Ovary (tissue), 10 donors: ENCODE measurements at places on chromosomes 6 and 20.

GRCh38 chr6:161918109-161918531 lies 644.3 kb upstream of the AGPAT4 start:
- no peak for DNase-seq

DNA sequence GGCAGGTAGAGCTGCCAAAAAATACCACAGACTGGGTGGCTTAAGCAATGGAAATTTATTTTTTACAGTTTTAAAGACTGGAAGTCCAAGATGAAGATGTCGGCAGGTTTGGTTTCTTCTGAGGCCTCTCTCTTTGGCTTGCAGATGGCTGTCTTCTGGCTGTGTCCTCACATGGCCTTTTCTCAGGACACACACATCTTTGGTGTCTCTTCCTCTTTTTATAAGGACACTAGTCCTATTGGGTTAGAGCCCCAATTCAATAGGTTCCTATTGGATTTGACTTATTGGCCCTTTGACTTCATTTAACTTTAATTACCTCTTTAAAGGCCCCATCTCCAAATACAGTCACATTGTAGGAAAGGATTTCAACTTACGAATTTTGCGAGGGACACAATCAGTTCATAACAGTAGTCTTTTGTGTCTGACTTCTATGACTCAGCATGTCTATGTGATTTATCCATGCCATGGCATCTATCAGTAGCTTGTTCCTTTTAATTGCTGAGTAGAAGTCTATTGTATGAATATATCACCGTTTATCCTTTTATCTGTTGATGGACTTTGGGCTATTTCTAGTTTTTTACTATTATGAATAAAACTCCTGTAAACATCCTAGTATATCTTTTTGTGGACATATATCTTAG lies 11.0 kb upstream of the TCP11 start:
- DNase-seq, result no peak

DNA sequence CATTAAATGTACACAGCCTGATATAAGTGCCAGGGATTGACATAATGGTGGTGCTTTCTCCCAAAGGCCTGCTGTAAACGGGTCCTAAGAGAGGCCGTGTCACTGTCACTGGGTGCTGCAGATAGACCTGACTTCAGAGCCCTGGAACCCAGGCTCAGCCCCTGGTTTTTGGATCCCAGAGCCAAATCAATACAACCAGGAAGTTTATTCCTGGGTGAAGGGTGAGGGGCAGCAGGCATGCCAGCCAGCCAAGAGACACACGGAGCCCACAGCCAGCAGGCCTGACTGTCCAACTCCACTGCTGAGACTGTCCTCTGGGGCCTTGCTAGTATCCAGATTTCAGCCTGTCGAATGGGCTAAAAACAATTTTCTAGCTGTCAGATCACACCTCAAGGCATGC lies 12.8 kb upstream of the ARMC12 start:
- no peak for DNase-seq

GRCh38 chr6:166313255-166314070 lies 5.3 kb upstream of the PRR18 start:
- no peak for DNase-seq

GRCh38 chr6:32175322-32175710 lies 568 bp downstream of the AGPAT1 start:
- no peak for DNase-seq

DNA sequence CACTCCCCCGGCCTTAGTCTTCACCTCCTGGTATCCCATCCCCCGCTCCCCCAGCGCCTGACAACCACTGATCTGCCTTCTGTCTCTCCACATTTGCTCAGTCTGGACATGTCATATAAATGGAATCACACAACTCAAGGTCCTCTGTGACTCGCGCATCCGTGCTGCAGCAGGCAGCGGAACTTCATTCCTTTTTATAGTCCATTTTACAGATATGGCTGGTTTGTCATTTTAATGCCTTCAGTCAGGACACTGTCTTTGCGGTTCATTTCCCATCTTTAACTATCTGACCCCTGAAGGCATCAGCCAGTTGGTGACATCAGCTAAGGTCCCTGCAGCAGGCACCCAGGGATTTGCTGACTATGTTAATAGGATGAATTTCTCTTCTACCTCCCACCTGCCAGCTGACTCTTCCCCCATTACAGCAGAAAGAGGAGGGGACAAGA lies 125.7 kb downstream of the ZMYND8 start:
- DNase-seq, result no peak

- DNase-seq, result no peak
Observed at GRCh38 chr6:24504287-24504648, 9.5 kb downstream of the ALDH5A1 start.

GRCh38 chr6:109769213-109769612 lies 78.1 kb downstream of the FIG4 start:
- DNase-seq, result no peak

GRCh38 chr6:148611213-148611612 lies 135.6 kb upstream of the UST start:
- DNase-seq, result peak; percentile 74

- DNase-seq, result no peak
Observed at GRCh38 chr20:60437418-60437817, 479.2 kb downstream of the CDH26 start.

- no peak for DNase-seq
Observed at GRCh38 chr6:18047406-18047805, 60.0 kb upstream of the KIF13A start.

DNA sequence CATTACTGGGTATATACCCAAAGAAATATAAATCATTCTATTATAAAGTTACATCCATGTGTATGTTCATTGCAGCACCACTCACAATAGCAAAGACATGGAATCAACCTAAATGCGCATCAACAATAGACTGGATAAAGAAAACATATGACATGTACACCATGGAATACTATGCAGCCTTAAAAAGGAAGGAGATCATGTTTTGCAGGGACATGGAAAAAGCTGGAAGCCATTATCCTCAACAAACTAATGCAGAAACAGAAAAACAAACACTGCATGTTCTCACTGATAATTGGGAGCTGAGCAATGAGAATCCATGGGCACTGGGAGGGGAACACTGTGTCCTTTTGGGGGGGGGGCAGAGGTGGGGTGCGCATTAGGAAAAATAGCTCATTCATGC lies 50.9 kb upstream of the HLA-G start:
- DNase-seq, result no peak

- peak; percentile 80 for DNase-seq
Observed at GRCh38 chr6:15399641-15400470, 154.0 kb downstream of the JARID2 start.

DNA sequence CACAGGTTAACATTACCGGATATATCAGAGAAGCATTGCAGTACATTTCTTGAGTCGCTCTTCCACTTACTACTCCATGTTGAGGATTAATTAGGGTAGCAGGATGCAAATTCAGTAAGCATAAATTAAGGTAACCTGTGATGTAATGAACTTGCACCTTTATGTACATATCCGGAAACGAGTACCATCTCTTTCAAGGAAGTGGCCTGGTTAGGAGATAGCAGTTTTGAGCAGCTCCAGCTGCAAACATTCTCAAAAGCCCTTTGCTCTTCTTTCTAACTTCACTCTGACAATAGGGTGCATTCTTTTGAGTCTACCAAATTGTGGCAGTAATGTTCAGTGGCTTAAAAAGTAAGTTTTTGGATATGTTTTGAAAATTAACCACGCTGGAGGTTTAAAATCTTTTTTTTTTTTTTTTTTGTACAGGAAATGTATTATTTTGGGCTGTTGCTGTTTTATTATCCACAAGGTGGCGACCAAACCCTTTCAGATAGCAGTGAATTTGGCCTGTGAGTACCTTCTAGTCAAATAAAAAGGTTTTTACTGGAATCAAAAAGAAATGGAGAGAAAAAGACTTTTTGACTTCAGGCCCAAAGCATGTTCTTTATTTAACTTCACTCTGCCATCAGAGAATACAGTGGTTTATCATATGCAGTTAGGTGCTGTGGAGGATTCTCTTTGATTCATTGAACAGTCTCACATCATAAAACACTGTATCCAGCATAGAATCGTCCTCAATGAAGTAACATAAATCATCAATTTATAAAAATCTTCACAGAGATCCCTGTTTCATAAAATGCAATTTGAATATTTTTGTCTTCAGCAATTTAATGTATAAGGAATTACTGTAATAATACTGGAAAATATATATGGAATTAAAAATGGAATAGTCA lies 8.9 kb downstream of the FAM217B start:
- no peak for DNase-seq

- DNase-seq, result no peak
Observed at GRCh38 chr6:130670142-130670541, 157.1 kb upstream of the SMLR1 start.

DNA sequence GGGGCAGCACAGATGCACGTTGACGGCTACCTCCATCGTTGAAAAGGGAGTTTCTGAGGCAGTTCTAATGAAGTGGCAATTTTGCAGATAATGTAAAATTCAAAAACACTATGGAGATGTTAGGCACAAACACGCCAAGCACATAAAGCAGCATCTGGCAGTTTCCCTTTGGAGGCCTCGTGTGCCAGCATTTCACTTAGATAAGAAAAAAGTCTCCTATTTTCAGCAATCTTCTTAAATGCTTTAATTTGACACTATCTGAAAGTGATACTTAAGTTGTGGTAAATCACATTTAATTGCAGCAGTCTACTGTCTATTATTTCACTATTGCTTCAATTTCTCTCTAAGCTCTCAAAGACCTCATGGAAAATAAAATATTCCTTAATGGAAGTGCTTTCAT lies 125.3 kb upstream of the PROKR2 start:
- no peak for DNase-seq

DNA sequence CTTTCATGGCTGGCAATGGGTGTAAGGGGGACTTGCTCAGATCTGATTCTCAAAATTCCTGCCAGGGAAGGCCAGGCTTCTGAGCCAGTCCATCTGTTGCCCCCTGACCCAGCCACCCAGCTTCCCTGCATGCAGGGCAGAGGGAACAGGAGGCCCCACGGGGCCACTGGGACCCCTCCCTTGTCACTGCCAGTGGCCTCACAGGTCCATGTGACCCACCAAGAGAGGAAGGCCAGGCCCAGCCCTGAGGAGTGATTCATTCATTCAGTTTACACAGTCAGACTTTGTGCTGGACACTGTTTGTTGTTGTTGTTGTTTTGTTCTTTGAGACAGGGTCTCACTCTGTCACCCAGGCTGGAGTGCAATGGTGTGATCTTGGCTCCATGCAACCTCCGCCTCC lies 39.5 kb downstream of the UBE2V1 start:
- DNase-seq, result peak; percentile 25

GRCh38 chr6:155223646-155224451 lies 40.0 kb upstream of the CLDN20 start:
- DNase-seq, result no peak

DNA sequence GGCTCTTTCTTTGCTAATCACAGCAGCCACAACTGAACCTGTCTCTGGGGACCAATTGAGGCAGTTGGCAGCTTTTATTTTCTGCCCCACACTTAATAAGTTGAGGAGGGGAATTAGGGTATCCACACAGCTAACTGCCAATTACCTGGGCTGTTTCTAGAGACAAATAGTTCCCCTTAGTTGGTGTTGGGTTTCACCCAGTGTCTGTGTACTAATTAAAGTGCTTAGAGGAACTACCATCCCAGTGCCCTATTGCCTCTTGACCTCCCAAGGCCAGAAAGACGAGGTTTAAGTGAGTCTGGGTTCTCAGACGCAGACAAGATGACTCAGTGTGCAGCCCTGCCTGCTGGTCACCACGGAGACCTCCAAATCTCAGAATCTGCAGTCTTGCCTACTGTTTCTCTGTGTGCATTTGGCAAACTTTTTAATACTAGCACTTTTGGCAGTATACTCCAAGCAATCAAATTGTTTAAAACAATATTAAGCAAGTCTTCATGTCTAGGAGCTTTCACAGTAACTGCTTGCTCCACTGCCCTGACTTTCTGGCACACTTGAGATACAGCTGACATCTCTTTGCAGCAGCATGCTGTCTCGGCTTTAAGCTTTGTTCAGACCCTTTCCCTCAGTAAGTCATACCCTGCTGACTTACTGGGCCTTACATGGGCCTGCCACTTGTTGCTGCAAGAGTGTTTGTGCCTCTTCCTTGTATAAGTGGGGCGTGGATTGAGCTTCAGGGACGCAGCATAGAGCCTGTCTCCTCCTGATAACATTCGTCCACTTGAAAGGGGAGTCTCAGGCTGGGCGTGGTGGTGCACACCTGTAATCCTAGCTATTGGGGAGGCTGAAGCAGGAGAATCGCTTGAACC lies 31.9 kb downstream of the STK35 start:
- no peak for DNase-seq

DNA sequence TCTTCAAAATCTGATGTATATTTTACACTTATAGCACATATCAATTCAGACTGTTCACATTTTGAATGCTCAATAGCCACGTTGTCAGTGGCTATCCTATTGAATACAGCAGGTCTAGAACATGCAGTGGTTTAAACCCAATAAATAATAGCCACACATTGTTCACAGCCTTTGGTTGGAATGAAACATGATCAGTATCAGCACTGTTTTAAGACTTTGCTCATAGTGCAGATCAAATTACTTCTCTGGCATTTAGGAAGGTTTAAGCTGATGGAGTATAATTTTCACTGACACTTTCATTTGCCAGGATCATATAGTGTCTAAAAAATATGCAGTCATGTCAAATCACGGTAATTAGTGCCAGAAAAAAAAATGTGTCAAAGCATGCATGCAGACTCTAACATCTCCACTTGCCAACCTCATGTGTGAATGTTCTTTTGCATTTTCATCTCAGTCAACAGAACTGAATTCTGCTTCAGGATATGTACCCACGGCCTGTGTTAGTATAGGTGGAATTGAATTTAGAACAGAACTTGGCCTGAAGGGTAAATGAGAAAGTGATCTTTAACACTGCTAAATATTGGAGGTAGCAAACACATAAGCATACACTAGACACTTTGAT lies 184.1 kb downstream of the SLC24A3 start:
- no peak for DNase-seq

- no peak for DNase-seq
Observed at GRCh38 chr6:7615611-7616383, 25.8 kb downstream of the SNRNP48 start.

- no peak for DNase-seq
Observed at GRCh38 chr20:25369529-25369928, 21.1 kb downstream of the ABHD12 start.

DNA sequence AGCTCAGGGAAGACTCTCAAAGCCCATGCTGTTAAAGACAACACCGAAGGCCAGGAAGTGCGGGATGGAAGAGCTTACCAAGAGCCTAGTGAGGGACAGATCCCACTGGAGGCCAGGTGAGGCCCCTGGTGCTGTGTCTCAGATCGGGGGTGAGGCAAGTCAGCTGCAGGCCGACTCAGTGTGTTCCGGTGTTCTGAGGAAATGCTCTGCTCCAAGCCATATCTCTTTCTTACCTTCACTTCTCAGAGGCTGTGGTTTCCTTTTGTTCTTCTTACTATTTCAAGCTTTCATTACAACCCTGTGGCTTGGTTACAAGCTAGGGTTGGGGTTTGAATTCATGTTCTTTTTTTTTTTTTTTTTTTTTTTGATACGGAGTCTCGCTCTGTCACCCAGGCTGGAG lies 114.3 kb upstream of the ZFP64 start:
- no peak for DNase-seq

- no peak for DNase-seq
Observed at GRCh38 chr20:12835999-12836398, 172.8 kb upstream of the SPTLC3 start.

GRCh38 chr6:169406034-169406433 lies 152.4 kb upstream of the THBS2 start:
- DNase-seq, result no peak

DNA sequence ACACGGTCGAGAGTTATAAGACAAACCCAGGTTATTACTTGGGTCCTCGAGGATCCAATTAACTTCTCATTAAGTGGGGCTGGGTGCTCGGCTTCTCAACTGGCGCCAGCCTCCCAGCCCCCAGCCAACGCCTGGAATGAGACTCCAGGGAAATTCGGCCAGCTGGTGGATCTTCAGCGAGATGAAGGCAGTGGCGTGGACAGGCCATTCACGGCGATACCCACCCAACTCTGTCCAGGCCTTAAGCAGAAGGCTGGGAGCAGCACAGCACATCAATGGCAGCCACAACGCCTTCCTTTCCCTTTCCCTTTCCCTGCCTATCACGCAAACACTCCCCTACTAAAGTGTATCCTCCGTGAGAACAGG lies 868 bp downstream of the METTL24 start:
- peak; percentile 47 for DNase-seq
